Left ventricle myocardium superior (tissue), 1 donor: ENCODE measurements at places on chromosomes 2 and 18. TPM values are rescaled to one million over a fixed set of nuclear protein-coding genes. Genes with fewer than 3 reads are reported as not detected.

VWC2L gene
- total RNA-seq: not detected

GRCh38 chr2:209368406-209368805 is 55.4 kb upstream of the MAP2 start:
- DNase-seq: no peak

GRCh38 chr2:229543176-229543873 is 171.0 kb downstream of the DNER start:
- no peak for DNase-seq

BOLA3 gene
- total RNA-seq: 89.9 TPM

RNF149 gene
- total RNA-seq: 16.6 TPM

VWA3B gene
- not detected for total RNA-seq

DNA sequence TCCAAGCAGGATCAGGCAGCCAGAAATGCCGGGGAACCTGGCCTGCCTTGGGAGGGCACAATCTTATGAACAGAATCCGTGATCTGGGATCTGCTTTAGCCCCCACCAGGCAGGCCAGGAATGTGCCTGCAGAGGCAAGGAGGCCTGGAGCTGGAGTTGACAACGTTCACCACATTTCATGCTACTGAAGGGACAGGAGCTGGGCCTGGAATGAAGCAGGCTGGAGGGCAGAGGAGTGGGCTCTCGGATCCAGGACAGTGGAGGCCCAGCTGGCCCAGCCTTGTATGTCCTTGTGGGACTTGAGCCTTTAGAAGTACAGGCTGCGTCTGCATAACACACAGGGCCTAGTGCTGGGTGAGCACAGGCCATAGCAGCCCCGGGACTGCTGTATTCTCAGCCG is 91.8 kb downstream of the KLHL29 start:
- DNase-seq: no peak

DNA sequence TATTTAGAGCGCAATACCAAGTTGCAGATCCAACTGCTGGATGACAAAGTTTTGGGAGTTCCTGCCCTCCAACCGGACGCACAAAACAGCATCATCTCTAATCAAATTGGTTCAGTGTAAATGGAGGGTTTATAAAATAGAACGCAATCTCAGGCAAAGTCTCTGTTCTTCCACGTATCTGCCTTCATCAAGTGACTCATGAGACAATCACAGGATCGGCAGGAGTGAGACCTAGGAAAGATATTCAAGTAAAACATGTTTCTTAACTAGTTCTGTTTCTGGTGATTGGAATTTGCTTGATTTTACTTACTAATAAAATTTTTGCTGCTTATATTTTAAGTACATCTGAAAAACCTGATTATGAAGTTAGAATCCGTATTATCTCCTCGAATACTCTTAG is 7.6 kb downstream of the FZD5 start:
- no peak for DNase-seq

CDKL4 gene
- total RNA-seq: 0.59 TPM

DNA sequence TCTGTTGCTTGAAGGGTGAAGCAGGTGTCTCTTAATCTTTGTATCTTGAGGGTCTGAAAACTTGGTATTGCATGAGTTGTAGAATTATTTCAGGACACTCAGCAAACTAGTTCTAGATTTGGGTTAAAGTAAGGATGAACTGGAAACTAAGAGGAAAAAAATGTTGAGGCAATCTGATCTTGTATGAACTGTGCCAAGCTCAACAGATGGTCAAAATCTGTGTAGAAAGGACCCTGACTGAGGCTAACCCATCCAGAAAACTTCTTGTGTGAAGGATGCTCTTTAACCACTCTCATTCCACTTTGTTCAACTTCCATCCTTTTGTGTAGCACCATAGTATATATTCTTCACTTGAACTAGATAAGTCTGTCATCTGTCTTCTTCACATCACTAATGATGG is 861.7 kb downstream of the SLC4A3 start:
- DNase-seq: no peak

DNA sequence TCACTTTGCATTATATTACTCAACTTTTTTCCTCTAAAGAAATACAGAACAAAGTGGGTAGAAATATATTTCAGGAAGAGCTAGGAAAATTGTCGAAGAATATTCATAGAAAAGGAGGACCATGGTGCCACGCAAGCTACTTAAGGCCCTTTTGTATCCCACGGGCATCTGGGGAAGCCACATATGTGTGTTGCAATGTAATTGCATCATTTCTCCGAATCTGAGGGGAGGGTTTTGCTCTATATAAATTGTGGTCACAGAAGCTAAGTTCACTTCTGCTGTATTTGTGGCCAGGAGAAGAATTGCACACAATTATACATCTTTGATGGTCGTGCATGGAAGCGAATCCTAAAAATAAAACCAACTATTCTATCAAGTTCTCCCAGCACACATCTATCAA is 360.3 kb downstream of the IRS1 start:
- DNase-seq: no peak

DNA sequence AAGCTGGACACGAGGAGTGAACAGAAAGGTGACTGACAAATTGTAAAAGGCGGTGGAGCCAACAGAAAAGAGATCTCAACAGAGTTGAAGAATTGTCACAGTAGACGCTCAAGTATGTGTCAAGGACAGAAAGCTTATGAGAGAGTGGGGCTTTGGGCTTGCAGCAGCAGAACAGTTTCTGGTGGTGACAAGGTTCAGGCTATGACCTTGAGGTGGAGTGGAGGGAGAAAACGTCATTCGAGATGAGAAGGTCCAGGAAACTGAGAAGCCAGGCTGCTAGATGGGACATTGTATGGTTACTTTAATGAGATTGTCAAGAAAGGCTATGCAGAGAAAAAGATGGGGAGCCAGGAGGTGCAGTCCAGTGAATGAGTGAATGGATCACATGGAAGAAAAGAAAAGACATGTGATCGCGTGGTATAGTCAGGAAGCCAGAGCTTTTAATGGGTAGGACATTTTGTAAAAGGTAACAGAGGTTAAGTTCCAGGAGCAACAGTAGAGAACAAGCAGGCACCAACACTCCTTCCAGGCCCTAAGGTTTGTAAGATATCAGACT is 91.1 kb upstream of the EPC2 start:
- no peak for DNase-seq

DNA sequence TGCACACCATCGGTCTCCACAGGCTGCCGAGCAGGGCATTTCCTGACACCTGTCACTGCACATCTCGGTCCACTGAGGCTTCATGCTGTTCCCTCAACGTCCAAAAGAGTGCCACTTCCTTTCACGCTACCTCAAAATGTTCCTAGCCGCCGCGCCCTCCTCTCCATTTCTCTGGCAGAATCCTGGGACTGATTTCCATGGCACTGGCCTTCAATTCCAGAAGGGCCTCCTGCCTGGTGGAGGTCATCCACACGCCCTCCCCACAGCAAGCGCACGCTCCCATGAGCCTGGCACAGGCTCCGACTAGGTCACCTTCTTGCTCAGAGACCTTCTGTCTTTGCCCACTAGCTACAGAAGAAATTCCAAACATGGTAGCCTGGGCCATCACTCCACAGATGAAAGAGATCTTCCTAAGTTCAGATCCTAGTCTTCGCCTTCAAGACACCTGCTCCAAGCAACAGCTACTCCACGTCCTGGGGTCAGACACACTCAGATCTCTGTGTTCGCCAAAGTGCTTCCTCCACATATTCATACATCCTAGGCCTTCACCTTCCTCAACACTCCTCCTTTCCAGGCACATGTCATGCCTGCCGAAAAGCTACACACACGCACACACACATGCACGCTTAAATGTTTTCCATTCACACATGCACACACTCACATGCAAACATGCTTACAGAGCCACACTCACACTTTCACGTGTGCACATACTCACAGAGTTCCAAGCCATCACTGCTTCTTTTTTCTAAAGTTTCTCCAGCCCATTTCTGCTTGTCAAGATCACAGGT is 94.0 kb downstream of the PXDN start:
- DNase-seq: peak; percentile 27

GRCh38 chr2:109669731-109670130 is 55.6 kb downstream of the SOWAHC start:
- DNase-seq: no peak

DNA sequence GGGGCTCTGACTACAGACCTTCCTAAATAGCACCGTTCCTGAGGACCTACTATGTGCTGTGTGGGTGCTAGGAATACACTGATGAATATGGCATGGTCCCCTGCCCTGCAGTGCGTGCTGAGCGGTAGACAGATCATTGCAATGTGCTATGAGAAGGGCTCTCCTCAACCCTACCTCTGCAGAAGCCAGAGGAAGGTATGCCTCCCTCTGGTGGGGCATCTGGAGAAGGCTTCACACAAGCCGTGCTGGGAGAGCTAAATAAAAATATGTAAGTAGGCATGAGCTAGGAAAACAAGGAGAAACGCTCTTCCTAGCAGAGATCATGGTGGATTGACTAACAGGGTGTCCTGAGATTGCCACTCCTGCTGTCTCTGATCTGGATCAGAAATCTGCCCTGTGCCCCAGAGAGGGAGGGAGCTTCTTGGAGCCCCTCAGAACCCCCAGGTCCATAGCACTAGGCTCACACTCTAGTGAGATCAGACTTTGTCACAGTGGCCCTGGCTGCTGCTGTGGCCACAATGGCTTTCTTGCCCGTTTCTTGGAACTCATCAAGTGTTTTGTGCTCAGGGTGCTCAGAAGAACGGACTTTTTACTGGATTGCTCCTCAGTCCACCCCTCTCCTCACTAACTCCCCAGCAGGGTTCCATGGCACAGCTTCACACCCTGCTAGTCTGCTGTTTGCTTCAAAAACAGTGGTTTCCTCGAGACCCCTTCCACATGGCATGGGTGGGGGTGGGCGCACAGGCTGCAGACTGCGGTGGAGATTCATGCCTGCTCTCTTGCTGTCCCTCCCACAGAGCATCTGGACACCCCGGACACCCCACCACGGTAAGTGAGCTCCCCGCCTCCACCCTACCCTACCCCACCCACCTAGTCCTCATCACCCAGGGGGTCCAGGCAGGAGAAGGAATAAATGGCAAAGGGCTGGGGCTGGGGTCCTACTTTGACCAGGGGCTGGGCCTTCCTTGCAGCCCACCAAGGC is 14.2 kb downstream of the SIGLEC15 start:
- DNase-seq: no peak

DNA sequence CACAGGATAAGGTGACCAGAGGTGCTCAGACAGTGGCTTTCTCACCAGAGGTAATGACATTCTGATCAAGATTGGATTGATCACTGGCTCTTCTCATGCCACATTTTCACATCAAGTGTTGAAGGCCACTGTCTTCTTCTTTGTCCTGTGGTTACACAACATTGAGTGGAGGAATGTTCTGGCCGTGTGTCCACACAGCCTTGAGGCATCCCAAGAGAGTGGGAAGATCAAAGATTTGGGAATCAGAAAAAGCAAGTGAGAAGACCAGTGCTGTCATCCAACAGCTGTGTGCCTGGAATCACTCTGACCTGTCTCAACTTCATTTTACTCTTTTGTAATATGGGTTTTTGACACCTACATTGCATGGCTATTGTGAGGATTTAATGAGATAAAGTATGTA is 67.4 kb downstream of the IL1R2 start:
- DNase-seq: no peak

DNA sequence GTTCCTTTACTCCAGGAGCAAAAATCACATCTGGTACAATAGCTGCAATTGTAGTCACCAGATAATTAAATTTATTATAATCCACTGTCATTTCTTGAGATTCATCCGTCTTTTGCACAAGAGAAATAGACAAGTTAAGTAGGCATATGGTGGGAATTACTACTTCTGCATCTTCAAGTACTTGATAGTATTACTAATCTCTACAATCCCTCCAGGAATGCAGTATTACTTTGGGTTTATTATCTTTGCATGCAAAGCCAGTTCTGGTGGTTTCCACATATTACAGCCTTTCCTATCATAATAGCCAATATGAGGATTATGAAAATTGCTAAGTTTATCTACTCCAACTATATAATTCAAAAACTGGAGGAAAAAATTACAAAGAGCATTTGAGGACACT is 254.1 kb downstream of the IKZF2 start:
- DNase-seq: no peak

RAB1A gene
- total RNA-seq: 121 TPM
